ENCODE measurements at places on chromosomes 4 and X.

DNA sequence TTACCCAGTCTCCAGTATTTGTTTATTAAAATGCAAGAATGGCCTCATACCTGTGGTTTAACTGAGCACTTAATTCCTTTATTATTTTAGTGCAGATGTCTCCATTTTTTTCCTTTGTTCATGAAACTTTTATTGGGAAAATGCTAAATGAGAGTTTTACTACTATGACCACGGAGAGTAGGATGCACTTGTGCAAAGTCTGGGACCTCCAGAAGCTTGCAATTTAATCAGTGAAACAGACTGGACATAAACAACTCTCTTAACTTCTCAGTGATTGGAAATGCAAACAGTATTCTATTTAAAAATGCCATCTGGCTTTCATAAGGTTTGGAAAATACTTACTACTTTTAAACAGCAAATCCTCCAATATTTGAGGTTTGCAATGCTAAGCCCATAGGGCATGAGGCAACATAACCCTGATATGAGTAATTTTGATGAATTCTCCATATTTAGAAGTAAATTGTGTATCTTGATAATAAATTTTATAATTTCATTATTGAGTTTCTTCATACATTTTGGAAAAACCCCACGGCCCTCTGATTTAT lies 718.7 kb upstream of the MAGEB2 start:
- no peak for DNase-seq

DNA sequence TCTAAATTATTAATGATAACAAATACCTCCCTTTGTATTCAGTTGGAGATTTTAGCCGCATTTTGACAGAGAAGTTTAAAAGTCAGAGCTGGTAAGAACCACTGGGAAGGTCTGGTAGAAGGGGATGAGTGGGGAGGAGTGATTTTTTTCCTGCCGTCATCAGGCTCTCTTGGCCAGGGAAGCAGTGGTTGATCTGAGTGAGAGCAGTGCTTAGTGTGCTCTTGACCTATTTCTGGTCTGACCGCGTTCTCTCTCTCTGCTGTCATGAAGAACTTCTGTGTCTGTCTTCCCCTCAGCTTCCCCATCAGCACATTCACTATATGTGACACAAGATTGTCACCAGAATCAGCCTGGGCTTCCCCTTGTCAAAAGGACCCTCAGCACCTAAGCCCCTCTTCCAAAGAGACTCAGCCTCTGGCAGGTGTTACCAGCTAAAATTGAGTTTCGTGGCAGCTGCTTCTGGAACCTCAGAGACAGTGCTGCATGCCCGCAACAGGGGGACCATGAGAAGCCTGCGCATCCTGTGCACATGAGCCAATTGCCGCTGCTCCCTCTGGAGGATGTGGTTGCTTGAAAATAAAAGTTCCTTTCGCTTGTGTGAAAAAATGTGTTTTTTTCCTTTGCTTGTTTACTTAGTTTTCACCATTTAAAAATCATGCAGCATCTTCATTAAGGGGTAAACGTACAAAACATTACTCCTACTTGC lies 268.9 kb downstream of the C4orf33 start:
- no peak for DNase-seq

- no peak for DNase-seq
Measured at GRCh38 chr4:58649226-58649625, 1539.0 kb upstream of the IGFBP7 start.

GRCh38 chr4:38724475-38724808 lies 58.3 kb downstream of the TLR10 start:
- no peak for DNase-seq

GRCh38 chr4:133316909-133317308 lies 167.8 kb downstream of the PCDH10 start:
- no peak for DNase-seq

- DNase-seq, result no peak
Measured at GRCh38 chrX:149982310-149982709, 44.0 kb upstream of the EOLA2 start.

DNA sequence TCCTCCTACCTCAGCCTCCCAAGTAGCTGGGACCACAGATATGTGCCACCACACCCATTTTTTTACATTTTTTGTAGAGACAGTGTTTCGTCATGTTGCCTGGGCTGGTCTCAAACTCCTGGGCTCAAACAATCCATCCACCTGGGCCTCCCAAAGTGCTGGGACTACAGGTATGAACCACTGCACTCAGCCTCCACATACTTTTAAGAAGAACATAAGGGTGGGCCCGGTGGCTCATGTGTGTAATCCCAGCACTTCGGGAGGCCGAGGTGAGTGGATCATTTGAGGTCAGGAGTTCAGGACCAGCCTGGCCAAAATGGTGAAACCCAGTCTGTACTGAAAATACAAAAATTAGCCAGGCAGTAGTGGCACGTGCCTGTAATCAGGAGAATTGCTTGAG lies 51.5 kb upstream of the MXD4 start:
- DNase-seq, result no peak

- DNase-seq, result no peak
Measured at GRCh38 chr4:159497936-159498335, 395.1 kb downstream of the RAPGEF2 start.

DNA sequence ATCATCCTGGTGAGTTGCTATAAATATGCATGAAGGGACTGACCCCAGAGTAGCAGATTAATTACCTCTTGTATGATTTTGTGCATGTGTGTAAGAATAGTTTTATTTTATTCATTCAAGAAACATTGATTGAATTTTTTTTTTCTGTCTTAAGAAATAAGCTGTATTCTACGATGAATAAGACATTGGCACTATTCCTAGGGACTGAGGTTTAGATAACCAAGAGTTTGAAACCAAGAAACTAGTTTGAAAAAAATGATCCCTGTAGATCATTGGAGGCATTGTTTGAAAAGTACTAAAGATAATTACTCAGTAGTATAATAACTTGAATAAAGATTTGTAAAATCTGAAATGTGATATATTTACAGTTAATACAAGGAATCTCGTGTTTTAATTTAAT lies 1086.9 kb downstream of the PCDH7 start:
- no peak for DNase-seq

GRCh38 chr4:126572264-126572663 lies 1060.5 kb upstream of the INTU start:
- no peak for DNase-seq

DNA sequence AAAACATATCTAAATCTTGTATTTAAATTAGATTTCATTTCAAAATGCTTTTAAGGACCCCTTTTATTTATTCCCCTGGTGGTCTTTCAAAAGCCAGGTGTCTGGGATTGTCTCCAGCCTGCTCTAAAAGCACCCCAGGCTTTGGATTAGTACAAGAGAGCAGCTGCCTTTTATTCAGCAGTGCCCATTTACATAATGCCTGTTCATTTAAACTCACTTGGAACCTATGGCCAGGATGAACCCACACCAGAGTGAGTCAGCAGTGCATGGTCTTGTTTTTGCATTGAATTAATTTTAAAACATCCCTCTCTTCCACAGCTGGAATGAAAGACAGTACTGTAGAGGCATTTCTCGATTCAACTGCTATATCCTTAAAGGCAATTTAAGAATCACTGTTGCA lies 64.1 kb upstream of the TENM3 start:
- DNase-seq, result no peak

- DNase-seq, result no peak
Measured at GRCh38 chr4:82839624-82840023, 41.0 kb upstream of the SCD5 start.

DNA sequence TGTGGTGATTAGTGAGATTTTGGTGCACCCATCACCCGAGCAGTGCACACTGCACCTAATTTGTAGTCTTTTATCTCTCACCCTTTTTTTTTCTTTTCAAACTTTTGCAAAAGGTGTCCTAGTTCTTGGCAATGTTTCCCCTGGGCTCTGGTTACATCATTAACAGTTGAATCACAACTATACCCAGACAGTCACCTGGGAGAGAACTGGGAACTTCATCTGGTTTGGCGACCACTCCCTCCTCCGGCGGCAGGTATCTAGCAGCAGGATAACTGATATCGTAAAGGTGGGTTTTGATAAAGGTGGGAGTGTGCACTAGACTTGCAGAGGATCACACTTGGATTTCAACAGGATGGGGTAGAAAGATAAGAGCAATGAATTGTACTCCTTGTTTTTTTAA lies 140.5 kb downstream of the CHIC2 start:
- DNase-seq, result no peak

GRCh38 chr4:83639849-83640493 lies 104.1 kb downstream of the GPAT3 start:
- DNase-seq, result no peak

- no peak for DNase-seq
Measured at GRCh38 chr4:127631420-127631819, 1.3 kb upstream of the INTU start.

DNA sequence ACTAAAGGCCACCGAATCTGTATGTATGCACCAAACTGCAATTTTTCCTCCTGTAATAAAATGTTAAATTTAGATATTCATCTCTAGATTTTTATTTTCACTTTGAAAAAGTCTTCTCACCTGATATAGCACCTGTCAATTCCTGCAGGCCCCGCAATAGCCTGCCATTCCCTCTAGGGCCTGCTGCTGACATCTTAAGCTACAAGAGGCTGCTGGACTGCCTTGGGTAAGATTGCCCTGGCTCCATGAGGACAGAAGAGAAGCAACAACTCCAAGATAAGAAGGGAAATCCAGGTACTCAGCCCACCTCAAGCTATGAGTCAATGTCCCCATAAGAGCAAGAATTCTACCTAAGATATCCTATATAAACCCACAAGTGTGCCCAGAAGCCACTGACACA lies 230.2 kb upstream of the AGTR2 start:
- no peak for DNase-seq

DNA sequence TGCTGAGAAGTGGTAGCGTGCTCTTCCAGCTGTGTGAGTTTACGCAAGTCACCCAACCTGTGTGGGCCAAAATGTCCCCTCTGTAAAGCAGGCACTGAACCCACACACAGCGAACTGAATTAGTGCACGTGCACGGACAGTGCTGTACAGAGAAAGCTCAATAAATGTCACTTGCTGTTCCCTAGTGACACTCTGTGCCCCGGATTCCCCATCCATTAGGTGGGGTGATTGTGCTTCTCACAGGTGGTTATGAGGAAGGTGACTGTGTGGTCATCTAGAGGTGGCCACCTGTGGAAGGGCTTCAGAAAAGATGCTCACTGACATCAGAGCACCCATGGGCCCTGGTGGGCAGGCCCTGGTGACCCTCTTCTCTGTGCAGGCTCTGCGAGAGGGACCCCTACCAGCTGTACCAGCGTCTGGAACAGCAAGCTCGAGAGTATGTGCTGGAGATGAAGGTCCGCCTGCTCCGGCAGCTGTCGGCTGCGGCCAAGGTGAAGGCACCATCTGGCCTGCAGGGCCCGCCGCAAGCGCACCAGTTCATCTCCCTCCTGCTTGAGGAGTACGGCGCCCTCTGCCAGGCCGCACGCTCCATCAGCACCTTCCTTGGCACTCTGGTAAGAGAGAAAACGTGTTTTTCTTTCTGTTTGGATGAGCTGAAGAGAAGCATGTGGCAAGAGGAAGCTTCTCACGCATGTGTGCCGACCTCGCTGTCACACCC lies 94.3 kb downstream of the FAM193A start:
- no peak for DNase-seq

DNA sequence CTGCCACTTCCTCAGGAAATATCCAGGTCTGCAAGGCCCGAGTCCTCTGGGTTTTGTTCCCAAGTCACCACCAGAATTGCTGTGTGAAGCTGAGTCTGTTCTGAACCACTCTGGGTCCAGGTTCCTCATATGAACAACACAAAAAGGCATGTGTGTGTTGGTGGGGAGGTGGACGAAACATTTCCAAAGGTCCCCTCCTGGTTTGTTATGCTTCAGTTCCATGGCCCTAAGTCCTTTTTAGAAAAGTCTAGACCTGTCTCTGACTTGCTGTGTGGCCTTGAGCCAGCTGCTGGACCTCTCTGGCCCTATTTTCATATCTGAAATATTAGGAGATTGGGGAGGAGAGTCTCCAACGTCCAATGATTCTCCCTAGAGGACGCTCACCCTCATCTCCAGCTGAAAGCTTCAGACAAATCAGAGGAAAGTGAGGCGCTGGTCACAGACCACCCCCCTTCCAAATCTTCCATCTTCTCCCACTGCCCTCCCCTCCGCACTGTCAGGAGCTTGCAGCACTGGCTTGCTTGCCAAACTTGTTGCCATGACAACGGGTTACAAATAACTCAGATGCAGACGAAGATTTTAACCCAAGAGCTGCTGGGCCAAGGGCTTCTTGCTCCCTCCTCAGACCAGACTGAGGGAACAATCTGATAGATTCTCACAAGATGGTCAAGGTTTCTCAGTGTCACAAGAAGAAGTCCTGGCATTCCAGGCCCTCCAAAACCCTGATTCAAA lies 64.5 kb downstream of the SMC1A start:
- DNase-seq, result no peak

- DNase-seq, result no peak
Measured at GRCh38 chr4:153651116-153651515, 33.0 kb upstream of the TLR2 start.

- DNase-seq, result no peak
Measured at GRCh38 chrX:55167124-55167803, 52.9 kb upstream of the PAGE5 start.

- DNase-seq, result no peak
Measured at GRCh38 chr4:5960252-5960880, 57.9 kb downstream of the C4orf50 start.

DNA sequence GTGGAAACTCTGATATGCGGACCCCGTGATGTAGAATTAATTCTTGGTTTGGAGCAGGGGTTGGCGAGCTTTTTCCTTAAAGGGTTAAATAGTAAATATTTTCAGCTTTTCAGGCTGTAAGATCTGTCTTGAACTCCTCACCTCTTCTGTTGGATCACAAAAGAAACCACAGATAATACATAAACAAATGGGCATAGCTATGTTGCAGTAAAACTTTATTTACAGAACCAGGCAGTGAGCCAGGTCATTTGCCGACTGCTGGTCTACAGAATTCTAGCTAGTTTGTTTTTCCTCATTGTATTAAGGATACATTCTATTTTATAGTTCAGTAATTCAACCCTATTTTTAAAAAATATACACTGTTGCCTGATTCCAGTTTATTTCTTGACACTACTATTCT lies 116.6 kb downstream of the PAPSS1 start:
- no peak for DNase-seq

DNA sequence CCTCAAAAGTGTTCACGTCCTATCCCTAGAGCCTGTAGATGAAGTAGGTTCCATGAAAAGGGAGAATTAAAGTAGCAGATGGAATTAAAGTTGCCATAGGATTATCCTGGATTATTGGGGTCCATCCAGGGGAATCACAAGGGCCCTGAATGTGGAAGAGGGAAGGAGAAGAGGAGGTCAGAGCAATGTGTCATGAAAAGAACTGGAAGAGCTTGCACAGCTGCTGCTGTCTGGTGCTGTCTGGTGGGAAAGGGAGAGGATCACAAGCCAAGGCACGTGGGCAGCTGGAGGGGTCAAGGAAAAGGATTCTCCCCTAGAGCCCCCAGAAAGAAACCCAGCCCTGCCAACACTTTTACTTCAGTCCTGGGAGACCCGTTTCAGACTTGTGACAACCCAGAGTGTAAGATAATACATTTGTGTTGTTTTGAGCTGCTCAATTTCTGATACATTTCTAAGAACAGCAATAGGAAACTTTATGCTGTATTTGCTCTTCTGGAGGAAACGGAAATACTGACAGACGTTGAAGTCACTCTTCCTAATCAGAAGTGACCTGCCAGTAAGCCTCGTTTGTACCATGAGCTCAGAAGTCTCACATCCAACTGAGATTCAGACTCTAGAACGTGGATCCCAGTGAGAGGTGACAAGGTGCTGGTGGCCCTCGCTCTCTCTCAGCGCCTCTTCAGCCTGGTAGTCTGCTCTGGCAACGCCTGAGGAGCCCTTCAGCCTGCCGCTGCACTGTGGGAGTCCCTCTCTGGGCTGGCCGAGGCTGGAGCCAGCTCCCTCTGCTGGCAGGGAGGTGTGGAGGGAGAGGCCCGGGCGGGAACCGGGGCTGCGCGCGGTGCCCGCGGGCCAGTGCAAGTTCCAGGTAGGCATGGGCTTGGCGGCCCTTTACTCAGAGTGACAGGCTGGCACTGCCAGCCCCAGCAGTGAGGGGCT lies 34.7 kb upstream of the ENPP6 start:
- DNase-seq, result no peak
